ENCODE measurements at places on chromosomes 7 and 10. TPM values are rescaled to one million over a fixed set of nuclear protein-coding genes. Genes with fewer than 3 reads are reported as not detected.

GRCh38 chr10:125209591-125210355 is 49.4 kb upstream of the CTBP2 start:
- no peak for DNase-seq

DNA sequence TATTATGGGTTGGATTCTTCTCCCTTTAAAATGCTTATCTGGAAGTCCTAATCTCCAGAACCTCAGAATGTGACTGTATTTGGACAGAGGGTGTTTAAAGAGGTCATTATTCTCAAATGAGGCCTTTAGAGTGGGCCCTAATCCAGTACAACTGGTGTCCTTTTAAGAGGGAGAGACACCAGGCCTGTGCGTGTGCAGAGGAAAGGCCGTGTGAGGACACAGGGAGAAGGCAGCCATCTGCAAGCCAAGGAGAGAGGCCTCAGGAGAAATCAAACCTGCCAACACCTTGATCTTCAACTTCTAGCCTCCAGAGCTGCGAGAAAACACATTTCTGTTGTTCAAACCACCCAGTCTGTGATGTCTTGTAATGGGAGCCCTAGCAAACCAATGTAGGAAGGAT is 235.4 kb upstream of the MYO3A start:
- DNase-seq, result no peak

DNA sequence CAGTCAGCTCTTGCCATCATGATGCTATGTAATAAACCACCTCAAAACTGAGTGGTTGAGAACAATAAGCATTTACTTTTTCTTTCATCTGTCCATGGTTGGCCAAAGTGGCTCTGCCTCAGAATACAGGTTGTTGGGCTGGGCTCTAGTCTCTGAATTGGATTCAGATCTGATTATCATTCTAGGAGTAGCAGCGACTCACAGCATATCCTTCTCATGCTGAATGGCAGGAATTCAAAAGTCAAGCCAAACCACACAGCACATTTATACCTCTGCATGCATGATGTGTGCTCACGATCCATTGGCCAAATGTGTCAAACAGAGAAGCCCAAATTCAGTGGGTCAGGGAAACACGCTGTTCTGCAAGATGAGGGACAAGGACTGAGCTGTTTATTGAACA is 13.6 kb upstream of the GALNT11 start:
- DNase-seq, result no peak

DNA sequence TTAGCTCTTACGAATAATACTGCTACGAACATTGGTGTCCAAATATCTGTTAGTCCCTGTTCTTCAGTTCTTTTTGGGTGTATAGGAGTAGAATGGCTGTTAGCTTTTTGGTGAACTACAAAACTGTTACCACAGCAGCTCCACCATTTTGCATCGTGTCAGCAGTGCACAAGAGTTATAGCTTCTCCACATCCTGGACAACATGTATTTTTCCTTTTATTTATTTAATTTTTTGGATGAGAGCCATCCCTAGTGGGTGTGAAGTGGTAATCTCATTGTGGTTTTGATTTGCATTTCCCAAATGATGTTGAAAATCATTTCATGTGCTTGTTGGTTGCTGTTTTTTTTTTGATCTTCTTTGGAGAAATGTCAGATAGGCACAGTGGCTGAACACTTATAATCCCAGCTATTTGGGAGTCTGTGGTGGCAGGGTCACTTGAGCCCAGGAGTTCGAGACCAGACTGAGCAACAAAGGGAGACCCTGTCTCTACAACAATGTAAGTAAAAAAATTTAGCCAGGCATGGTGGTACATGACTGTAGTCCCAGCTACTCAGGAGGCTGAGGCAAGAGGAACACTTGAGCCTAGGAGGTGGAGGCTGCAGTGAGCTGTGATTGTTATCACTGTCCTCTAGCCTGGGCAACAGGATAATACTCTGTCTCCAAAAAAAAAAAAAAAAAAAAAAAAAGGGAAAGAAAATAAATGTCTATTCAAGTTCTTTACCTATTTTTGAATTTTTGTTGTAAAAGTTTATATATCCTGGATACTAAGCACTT is 31.7 kb downstream of the TRIM24 start:
- no peak for DNase-seq

GRCh38 chr7:131897016-131897789 is 340.8 kb upstream of the PODXL start:
- DNase-seq, result no peak

GRCh38 chr10:26448706-26449435 is 10.7 kb downstream of the APBB1IP start:
- DNase-seq, result no peak

DNA sequence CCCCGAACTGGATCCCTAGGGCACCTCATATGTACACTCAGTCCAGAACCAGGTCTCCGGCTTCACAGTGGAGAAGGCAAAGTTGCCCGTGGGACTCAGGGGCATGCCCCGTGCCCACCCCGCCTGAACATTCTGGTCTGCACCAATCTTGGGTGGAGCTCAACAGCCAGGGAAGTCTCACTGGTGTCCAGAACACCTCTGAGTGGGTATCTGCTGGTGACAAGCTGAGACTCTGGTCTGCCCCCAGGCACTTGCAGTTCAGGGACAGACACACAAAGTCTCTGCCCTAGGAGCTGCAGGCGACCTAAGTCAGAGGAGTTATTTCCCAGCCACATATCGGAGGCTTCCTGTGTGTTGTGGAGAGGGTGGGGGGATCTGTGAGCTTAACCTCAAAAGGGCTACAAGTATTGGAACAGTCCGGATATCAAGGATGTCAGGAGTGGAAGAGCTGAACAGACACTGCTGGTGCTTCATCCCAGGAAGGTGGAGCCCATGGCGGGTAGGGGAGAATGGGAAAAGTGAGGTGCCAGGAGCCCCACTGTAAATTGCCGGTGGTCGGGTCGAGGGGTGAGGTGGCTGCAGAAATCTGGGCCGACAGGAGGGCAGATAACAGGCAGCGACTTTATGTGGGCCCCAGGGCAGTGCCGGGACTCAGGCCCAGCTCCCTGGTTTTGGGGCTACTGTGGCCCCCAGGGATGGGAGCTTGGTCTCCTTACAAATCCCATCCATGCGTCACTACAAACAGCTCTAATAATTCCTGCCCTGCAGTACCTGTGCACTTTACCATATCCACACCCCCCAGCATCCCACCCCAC is 8.6 kb upstream of the TLX1 start:
- DNase-seq, result no peak

Gene ST7
- 21.9 TPM for total RNA-seq

Gene ITIH2
- 4.9 TPM for total RNA-seq

- DNase-seq, result no peak
Observed at GRCh38 chr10:118926072-118926417, 103.5 kb upstream of the NANOS1 start.

- no peak for DNase-seq
Observed at GRCh38 chr7:118306771-118307170, 82.3 kb downstream of the ANKRD7 start.
